Left renal pelvis (tissue), 4 donors: ENCODE measurements at places on chromosomes 13 and 19.

GRCh38 chr19:4140237-4140711 is 13.2 kb upstream of the CREB3L3 start:
- DNase-seq = no peak

DNA sequence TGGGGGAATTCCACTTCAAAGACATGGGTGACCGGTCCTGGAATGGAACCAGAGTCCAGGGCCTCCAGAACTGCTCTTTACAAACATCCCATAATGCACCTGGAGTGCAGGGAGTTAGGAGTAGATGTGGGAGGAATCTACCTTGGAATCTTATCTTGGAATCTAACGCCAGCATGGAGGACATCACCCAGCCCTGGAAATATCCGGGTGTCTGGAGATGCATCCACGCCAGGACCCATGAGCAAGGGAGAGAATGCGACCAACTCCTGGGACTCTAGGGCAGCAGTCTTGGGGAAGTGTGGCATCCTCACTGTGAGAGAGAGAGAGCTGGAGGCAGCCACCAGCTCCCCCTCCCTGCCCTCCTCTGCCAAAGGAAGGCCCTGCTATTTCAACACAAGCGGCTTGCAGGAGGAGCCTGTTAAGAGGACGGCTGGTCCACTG is 211.8 kb downstream of the UQCRFS1 start:
- DNase-seq = no peak

- DNase-seq = no peak
Measured at GRCh38 chr13:71274923-71275608, 591.9 kb downstream of the DACH1 start.

GRCh38 chr13:39988351-39988750 is 332.9 kb downstream of the COG6 start:
- no peak for DNase-seq

GRCh38 chr19:16897029-16897855 is 8.4 kb downstream of the F2RL3 start:
- peak; percentile 81 for DNase-seq

DNA sequence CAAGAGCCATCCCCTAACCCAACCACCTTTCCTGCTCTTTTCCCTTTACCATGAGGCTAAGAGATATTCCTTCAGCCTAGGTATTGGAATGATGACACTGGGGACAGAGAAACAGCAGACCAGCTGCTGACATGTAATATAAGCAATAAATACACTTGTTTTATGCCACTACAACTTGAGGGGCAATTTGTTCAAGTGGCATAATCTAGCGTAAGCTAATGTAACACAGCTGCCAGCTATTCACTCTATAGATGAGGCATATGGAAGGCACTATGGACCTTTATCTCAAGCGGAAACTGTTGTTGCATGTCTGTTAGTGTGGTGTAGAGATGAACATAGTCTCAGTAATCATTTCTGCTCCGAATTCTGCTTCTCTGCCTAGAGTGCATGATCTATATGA is 111.1 kb downstream of the STARD13 start:
- DNase-seq = no peak

GRCh38 chr19:7349961-7350711 is 1.4 kb downstream of the ARHGEF18 start:
- no peak for DNase-seq

- no peak for DNase-seq
Measured at GRCh38 chr13:49693191-49693733, 2.0 kb upstream of the EBPL start.

DNA sequence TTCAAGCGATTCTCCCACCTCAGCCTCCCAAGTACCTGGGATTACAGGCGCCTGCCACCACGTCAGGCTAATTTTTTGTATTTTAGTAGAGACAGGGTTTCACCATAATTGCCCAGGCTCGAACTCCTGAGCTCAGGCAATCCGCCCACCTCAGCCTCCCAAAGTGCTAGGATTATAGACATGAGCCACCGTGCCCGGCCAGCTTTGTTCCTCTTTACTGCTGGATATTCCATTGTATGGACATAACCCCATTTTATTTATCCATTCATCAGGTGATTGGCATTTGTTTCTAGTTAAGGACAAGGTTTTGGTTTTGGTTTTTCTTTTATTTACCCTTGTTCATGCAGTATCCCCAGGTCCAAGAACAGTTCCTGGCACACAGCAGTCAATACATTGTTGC is 4.1 kb upstream of the RPS9 start:
- DNase-seq = no peak

DNA sequence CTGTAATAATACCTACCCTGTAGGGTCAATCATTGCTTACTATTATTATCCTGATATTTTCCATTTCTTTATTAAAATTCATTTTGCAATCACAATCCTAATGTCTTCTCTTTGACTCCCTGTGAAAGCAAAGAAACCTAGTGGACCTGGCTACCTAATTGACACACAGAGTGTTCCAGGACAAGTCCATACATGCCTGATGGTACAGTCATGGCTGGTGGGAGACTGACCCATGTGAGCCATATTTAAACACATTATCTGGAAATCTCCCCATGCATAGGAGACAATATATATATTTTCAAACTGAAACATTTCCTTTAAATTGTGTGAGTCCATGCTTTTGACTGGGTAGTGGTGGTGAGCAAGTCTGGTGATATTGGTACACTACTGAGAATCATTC is 230.6 kb upstream of the DACH1 start:
- DNase-seq = no peak

DNA sequence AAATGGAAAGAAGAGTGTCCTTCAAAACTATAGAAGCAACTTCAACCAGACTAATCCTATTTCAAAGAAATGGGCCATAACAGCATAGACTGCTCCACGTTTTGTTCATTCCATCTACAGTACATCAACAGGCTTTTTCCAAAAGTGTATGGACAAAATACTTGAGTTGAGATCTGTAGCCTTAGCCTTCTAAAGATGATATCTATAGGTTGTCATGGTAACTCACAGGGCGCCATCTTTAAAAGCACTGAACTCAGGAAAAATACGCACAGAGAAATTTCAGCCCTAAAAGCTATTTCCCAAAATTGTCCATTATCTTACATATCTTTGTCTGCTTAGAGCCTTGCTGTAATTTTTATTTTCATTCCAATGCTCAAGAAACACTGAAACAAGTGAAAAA is 439.4 kb upstream of the NBEA start:
- no peak for DNase-seq

DNA sequence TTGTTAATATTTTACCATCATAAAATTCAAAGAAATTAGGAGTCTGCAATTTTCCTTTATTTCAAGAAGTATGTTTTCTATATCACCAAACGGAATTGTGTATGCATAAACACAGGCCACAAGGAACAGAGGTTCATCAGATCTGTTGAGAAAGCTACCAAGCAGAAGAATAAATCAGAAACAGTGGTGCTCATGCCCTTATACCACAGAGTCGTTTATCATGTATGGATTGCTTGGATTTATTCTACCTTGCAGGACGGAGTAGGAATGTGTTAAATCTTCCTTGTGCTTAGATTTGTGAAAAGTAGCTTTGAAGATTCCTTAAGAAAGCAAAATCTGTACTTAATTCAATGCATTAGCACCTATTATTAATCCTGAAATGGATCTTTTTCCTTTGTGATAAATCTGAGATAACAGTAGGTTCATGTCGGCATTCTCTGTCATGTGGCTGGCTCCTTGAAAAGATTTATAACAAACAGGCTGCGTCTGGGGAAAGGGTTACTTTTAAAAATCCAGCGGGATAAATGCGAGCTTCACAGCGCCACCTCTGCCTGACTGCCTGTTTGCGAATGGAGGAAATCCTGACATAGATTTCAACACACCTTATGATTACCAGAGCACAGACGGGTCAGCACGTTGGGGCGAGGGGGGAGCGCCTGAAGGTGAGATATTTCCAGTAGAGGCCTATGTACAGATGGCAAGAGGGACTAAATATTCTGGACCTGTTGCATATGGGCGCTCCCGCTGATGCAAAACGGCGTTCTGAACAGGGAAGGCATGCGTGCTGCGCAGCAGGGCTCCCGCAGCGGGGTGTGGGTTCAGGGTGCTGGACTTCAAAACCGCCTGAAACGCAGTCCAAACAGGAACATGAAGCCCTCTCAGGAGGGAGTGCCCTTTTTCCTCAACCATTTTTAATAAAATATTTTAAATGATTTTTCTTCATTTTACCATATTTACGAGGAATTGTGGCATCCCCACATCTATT is 445.5 kb upstream of the SGCG start:
- DNase-seq = no peak

DNA sequence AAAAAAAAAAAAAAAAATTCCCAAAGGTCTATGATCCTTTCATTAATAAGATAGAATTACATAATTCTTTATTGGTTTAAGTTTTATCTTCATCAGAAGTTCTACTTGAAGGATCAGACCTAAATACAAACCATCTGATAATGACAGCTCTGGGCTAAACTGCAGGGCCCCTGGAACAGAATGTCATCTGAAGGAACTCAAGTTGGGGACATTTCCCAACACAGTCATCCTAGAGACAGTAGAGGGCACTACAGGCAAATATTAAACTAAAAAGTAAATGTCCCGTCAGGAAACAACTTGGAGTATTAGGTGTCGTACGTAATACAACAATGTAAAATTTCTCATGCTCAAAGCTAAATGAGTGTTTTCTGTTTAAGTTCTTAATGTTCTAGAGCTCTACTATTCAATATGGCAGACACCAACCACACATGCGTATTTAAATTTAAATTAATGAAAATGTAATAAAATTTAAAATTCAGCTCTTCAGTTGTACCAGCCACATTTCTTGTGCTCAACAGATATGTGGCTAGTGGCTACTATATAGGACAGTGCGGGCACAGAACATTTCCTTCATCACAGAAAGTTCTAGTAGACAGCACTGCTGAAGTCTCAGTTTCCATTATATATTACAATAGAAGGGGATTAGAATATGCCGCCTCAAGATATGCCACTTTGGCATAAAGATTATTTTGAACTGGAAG is 21.8 kb upstream of the NAXD start:
- no peak for DNase-seq

GRCh38 chr19:19121371-19121770 is 16.9 kb downstream of the TMEM161A start:
- DNase-seq = no peak

DNA sequence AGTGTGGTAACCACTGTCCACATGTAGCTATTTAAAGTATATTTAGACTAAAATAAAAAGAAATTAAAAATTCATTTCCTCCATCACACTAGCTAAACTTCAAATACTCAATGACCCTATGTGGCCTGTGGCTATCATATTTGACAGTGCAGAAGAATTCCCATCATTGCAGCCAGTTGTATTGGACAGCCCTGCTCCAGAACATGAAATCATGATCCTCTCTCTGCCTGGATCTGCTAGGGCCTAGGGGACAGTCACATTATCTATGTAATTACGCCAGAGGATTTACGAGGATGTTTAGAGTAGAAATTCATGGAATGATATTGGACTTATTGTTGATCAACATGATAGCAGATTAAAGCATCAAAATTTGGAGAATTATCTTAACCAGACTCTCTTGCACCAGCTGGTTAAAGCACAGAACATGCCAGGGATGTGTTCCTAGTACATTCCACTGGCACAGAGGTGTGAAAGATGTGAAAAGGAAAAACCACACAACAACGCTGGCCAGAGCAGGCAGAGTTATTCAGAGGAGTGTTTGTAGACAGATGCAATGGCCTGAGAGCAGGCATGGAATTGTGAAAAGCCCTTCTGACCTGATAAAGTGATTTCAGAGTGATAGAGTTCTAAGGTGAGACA is 108.9 kb upstream of the STARD13 start:
- DNase-seq = no peak

- no peak for DNase-seq
Measured at GRCh38 chr19:7877249-7877836, 3.2 kb upstream of the PRR36 start.

DNA sequence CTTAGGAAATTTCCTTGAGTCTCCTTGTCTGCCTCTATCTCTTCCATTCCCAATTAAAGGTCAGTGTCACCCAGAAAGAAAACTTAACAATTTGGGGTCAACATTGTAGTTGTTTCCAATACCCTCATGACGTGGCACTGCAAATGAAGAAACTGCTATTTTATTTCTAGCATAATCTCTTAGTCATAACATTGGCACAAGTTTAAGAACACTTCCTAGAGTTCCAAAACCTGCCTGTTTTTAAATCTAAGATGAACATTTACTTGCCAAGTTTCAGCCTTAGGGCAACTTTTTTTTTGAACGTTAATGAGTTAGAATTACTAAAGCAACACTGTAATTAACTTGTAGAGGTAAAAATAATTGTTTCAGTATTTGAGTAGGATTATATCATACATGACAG is 108.0 kb downstream of the LMO7 start:
- DNase-seq = no peak

GRCh38 chr13:26668357-26669146 is 92.0 kb downstream of the GPR12 start:
- no peak for DNase-seq

- no peak for DNase-seq
Measured at GRCh38 chr19:29006057-29006735, 206.8 kb downstream of the UQCRFS1 start.

DNA sequence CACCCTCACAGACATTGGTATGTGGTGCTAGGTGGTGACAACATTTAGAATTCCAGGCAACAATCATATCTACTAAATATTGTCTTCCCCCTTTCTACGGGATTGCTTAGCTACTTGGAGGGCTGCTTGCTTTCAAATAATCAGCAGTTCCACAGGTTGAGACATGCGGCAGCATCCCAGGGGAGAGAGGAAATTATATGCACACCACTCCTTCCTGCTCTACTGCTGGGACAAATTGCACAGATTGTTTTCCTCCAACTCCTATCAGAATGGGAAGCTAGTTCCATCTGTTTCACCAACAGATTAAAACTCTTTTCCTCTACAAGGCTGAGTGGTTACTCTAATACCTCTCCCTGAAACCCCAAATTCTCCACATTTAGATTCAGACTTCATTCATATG is 275.4 kb downstream of the DNAJC15 start:
- no peak for DNase-seq

DNA sequence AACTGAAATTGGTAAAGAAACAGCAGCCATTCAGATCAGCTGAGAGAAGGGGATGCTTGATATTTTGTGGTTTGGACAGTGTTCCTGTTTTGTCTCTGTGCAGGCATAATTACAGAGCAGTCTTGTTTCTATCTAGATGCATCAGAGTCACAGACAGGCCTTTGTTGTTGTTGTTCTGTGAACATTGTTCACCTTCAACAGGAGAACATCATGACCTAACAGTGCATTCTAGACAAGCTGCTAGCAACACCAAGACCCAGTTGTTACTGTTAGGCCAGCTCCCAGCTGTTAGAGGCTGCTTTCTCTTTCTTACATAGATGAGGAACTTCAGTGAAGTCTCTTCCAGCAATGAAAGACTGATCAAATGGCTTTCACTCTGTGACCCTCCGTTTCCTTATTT is 8.5 kb upstream of the LSR start:
- no peak for DNase-seq
